ENCODE measurements at places on chromosomes 11 and 22. TPM values are rescaled to one million over a fixed set of nuclear protein-coding genes. Genes with fewer than 3 reads are reported as not detected.

The MRGPRX4 gene
- total RNA-seq, result not detected

The SYT13 gene
- 8.9 TPM for total RNA-seq

The CSNK2A3 gene
- total RNA-seq, result 1.9 TPM

The ANO1 gene
- 1.1 TPM for total RNA-seq

The RAB39A gene
- 0.83 TPM for total RNA-seq

The SHISA8 gene
- total RNA-seq, result 0.18 TPM

The APLP2 gene
- 182 TPM for total RNA-seq

The MMP7 gene
- 27.4 TPM for total RNA-seq

The TRPC6 gene
- total RNA-seq, result 0.89 TPM

The FIBIN gene
- not detected for total RNA-seq

The PKP3 gene
- 34.2 TPM for total RNA-seq
